Right forelimb (tissue), 1 donor: ENCODE measurements at places on chromosomes 16 and 17.
A peak's percentile ranks its signal among the peaks of the same experiment; 100 is the strongest.

GRCh38 chr17:78112518-78113471 lies 15.8 kb downstream of the TMC6 start:
- DNase-seq = peak; percentile 89

GRCh38 chr16:29012913-29013553 lies 28.2 kb downstream of the LAT start:
- no peak for DNase-seq

GRCh38 chr16:85613604-85614337 lies 649 bp downstream of the GSE1 start:
- peak; percentile 73 for DNase-seq

DNA sequence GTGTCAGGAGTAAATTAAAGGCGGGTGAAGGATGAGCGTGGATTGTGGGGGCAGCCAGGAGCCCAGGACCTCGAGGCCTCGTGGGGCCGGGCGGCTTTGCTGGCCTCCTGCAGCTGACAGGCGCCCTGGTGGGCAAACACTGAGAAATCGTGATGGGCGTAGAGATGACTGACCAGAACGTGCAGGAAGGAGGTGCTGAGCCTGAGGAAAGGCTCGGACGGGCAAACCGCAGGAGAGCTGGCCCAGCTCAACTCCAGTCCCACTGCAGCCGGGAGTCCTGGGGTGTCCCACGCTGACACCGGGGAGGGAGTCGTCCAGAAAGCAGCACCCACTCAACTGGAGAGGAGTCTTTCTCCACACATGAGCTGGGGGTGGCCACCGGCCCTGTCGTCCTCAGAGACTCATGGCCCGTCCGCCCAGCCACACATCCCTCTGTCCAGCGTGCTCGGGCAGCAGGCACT lies 36.9 kb downstream of the METRNL start:
- no peak for DNase-seq

GRCh38 chr17:61981323-61981722 lies 53.5 kb upstream of the INTS2 start:
- no peak for DNase-seq
